ENCODE measurements at places on chromosomes 12 and 14.

GRCh38 chr12:111410431-111411184, 4.9 kb downstream of the SH2B3 start:
- DNase-seq: no peak

GRCh38 chr12:24023081-24023480, 73.6 kb upstream of the SOX5 start:
- DNase-seq: no peak

- DNase-seq: no peak
Measured at GRCh38 chr12:107091381-107091780, 2.0 kb downstream of the CRY1 start.

DNA sequence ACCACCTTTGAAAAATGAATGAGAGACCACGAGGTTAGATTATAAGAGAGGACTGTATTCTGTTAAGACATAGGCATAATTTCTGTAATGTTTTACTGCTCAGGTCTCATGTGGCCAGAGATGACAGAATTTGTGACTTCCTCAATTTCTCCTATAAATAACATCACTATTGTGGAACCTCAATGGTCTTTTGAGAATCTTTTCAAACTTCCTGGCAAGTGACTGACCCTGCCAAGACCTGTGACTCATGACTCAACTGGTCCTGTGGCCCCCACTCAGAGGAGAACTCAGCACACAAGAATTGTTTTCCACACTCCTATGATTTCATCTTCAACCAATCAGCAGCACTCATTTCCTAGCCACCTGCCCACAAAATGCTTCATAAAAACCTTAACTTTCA, 508.2 kb upstream of the ATP2B1 start:
- no peak for DNase-seq

DNA sequence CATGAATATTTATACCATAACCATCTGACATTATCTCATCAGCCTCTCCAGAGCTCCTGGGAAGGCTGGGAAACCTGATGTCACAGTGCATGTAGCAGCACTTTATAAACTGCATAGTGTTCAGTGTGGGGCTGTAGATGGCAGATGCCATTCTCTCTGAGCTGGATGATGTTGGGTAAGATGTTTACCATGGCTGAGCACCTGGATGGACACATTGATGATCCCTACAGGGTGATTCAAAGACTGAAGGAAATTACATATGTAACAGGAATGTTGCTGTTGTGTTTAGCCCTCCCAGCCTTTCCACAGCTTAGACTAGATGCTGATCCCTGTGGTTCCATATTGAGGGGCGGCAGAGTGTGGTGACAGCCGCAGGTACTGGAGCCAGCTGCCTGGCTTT, 37.4 kb downstream of the IFT43 start:
- DNase-seq: no peak
